Esophagus squamous epithelium (tissue), 5 donors: ENCODE measurements at places on chromosomes 1 and 21.

- no peak for DNase-seq
Observed at GRCh38 chr1:202565890-202566602, 144.2 kb downstream of the SYT2 start.

DNA sequence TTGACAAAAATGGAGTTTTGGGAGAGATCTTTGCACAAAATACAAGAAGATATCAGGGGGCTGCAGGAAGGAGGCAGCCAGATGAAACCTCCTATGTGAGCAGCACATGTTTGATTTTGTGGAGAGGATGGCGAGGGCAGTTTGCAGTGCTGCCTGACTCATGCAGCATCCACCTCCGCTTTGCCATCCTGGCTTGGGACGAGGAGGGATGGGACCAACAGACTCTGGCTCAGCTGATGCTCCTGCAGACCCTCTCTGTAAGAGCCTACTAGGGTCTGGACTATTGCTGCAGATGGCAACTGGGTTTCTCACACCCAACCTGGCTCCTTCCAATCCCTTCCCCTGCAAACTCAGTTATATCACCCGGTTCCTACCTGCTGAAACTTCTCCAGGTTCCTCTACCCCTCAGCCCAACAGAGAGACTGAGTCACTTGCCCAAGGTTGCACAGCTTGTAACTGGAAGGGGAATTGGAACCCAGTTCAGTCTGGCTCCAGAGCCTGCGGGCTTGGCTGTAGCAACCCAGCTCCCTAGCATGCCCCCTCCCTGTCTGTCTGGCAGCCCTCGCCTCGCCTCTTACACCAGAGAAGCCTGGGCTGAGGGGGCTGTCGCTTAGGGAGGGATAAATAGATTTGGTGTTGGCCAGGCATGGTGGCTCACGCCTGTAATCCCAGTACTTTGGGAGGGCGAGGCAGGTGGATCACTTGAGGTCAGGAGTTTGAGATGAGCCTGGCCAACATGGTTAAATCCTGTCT is 205.8 kb downstream of the PTPRU start:
- DNase-seq = no peak

DNA sequence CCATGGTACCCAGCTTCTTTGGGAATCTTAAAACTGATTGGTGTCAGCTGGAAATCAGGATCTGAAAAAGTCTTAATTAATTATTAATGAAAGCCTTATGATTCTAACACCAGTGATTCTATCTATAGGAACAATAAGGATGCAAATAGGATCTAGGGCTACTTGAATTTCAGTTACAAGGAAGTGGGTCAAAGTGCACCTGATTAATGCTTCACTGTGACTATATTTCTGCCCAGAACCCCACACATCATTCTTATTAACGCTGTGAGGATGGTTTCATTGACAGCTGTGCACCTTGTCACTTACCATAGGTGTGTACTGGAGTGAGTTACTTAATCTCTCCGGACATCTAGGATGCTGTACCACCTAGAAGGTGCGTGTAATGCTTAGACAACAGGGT is 99.8 kb upstream of the ETV3 start:
- DNase-seq = no peak

GRCh38 chr1:152539901-152540300 is 25.6 kb downstream of the CRCT1 start:
- DNase-seq = no peak

- no peak for DNase-seq
Observed at GRCh38 chr1:51726051-51726450, 109.2 kb downstream of the OSBPL9 start.

DNA sequence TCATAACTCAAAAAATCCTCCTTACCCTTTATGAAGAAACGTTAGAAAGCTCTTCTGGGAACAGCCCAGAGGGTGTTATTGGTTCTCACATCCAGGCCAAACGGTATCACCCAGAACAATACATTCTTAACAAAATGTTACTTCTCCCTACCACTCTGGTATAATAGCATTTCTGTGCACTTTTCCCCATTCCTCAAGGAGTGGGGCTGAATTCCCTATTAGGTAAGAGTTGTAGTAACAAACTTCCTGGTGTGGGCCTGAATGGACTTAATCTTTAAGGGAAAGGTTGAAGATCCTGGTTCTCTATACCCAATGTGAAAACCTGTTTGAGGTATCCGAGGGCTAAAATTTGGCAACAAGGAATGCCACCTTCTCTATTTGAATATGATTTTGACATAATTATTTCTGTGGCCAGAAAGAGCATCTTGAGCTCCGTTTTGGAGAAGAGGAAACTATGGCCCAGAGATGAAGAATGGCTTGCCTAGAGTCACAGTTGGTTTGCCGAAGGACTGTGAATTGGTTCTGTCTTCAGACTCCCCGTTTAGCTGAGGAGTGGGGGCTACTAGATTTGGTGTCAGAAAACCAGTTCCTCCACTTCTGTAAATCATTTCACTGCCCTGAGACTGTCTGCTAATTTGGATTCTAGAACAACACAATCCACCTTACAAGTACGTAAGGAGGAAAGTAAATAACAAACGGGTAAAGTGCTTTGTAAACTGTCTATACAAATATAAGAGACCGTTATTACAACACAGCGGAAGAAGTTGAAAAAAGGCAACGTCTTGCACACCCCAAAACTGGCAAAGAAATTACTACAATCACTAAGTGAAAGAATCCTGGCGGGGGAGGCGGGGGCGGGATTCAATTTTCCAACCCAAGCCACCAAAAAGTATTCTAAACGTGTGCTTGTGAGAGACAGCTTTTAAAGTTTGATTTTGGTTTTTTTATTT is 2.3 kb downstream of the ANP32E start:
- no peak for DNase-seq

- DNase-seq = no peak
Observed at GRCh38 chr21:39390212-39390765, 41.4 kb upstream of the HMGN1 start.

GRCh38 chr1:87134061-87134460 is 194.6 kb upstream of the LMO4 start:
- DNase-seq = no peak

GRCh38 chr1:12756768-12757413 is 10.9 kb downstream of the CFAP107 start:
- DNase-seq = no peak

DNA sequence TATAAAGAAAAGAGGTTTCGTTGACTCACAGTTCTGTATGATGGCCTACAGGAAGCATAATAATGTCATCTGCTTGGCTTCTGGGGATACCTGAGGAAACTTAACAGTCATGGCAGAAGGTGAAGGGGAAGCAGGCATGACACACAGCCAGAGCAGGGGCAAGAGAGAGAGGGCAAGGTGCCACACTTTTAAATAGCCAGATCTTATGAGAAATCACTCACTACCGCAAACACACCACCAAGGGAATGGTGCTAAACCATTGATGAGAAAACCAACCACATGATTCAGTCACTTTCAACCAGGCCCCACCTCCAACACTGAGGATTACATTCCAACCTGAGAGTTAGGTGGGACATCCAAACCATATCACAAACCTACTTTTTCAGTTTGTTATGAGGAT is 245.9 kb upstream of the SGIP1 start:
- no peak for DNase-seq

GRCh38 chr1:201637282-201638079 is 98.6 kb downstream of the NAV1 start:
- no peak for DNase-seq

DNA sequence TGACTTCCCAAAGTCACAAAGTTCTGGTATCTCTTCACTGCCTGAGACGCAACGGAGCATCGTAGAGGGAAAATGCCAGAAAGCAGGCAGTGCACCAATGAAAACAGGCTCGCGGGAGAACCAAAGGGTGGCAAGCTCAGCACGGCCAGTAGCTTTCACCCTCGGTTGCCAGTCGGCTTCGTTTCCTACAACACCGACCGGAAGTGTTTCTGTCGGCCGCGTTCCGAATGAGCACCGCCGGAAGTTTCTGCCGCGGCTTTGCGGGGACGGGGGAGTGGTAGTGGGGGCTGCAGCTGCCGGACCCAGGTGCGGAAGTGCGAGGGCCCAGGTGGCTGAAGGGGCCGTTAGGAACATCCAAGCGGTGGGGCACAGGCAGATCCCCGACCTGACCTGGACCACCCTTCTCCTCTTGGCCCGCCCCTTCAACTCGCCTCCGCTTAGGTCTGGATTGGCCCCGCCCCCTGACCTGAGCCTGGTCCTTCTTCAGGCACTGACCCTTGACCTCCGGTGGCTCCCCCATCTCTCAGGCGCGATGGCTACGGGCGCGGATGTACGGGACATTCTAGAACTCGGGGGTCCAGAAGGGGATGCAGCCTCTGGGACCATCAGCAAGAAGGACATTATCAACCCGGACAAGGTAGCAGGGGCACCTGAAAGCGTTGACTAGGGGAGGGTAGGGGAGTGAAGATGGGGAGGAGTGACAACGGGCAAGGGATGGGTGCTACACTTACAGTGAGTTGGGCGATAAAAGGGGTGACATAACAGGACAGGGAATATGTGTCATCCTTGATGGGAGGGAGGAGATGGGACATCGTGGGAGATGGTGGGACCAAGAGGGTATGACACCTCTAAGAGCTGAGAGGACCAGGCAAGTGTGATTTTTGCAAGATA is at the start of gene DMAP1:
DMAP1 (plus strand) TSS at position 250 of the 891 bp plus-strand sequence; CDS start at position 533, 283 bp downstream.
- DNase-seq = no peak

DNA sequence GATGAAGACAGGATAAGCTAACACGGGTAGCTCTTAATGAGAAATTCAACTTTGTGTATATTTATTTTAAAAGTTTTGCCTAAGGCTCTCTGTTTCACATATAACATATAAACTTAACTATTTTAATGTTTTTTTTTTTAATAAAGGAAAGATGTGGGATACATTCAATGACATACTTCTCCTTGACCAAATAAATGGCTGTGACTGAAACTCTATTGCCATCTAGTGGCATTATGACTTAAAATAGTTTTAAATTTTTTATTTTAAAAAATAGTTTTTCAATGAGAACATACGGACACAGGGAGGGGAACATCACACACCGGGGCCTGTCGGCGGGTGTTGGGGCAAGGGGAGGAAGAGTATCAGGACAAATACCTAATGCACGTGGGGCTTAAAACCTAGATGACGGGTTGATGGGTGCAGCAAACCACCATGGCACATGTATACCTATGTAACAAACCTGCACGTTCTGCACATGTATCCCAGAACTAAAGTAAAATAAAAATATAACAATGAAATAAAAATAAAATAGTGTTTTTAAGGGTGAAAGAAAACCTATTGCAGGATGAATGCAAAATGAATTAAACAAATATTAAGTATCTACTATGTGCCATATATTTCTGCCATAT is 83.4 kb downstream of the LYST start:
- DNase-seq = no peak

DNA sequence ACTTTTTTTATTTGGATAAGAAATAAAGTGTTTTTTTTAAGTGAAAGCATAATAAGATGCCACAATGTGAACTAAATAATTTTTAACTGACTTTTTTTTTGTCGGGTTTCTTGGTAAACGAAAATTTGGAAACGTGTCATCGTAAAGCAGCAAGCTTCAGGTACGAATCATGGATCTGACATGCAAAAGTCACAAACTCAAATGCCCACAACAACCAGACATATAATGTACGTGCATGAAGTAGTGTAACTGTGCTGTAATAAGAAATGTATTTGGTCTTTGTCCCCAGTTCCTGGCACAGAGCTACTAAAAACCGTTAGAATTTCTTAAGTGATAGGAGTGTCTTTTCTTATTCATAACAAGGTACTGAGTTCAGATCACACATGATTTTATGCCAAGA is 44.3 kb upstream of the LRRC7 start:
- no peak for DNase-seq

DNA sequence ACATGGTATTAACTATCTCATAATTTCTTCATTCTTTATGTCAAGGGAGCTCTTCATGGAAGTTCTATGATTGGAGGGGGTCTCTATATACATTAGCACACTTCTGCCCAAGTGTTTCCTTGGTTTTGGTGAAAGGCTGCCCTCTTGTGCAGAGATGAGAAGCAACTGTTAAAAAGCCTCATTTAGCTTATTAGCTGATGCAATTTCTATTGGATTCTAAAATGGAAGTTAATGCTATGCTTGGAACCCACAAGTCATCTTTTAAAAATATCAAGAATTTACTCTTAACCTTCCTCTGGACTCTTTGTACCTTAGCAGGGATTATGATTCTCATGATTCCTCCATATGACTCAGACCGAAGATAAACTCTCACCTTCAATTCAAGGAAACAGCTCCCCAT is 328.9 kb downstream of the PTBP2 start:
- no peak for DNase-seq

- no peak for DNase-seq
Observed at GRCh38 chr21:30336596-30336995, 898 bp downstream of the KRTAP27-1 start.

- DNase-seq = no peak
Observed at GRCh38 chr1:199858171-199858570, 169.3 kb upstream of the NR5A2 start.

DNA sequence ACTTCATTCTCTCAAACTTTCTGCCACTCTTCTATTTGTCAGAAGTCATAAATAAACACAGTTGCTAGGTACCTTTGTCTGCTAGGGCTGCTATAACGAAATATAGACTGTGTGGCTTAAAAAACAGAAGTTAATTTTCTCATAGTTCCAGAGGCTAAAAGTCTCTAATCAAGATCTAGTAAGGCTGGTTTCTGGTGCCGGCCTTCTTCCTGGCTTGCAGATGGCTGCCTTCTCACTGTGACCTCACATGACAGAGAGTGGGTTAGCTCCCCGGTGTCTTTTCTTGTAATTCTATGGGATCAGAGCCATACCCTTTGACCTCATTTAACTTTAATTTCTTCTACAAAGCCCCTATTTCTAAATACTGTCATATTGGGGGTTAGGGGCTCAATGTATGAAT is 5.9 kb downstream of the PDC start:
- no peak for DNase-seq

DNA sequence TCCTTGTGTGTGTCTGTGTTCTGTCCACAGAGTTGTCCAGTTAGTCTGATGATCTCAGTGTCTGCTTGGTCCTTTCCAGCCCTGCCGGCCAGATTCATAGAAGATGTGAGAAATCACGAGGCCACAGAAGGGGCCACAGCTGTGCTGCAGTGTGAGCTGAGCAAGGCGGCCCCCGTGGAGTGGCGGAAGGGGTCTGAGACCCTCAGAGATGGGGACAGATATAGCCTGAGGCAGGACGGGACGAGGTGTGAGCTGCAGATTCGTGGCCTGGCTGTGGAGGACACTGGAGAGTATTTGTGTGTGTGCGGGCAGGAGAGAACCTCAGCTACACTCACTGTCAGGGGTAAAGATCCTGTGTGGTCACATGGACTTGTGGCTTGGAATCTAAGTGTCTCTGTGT is 95.8 kb downstream of the OBSCN start:
- DNase-seq = no peak

DNA sequence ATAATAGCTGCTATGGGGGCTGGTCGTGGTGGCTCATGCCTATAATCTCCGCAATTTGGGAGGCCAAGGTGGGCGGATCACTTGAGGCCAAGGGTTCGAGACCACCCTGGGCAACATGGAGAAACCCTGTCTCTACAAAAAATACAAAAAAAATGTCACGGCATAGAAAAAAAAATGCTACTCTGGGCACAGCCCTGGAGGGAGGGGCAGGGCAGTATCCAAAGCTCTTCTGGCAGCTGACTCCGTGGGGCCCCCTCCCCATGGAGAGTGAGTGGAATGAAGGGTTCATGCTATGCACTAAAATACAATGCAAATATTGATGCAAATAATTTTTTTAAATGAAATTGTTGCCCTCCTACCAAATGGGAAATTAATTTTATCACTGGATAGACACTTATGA is 78.7 kb downstream of the DESI2 start:
- no peak for DNase-seq
